ENCODE measurements at places on chromosomes 4 and X.

DNA sequence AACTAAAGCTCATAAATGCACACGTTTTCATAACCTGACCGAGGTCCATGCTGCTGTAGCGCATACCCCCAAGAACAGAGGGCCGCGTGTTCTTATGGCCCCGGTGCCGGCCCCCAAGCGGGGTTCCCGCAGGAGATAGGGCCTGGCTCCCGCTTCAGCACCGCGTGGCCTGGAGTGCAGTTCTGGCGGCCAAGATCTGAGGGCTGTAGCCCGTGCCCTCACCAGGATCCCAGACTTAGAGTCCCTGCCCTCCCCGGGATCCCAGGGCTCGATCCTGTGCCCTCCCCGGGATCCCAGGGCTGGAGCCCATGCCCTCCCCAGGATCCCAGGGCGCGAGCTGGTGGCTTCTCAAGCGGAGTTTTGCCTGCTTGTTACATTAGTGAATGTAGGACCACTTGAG, 1.0 kb upstream of the GRPEL1 start:
- DNase-seq: no peak

GRCh38 chr4:16691450-16691849, 207.0 kb downstream of the LDB2 start:
- no peak for DNase-seq

DNA sequence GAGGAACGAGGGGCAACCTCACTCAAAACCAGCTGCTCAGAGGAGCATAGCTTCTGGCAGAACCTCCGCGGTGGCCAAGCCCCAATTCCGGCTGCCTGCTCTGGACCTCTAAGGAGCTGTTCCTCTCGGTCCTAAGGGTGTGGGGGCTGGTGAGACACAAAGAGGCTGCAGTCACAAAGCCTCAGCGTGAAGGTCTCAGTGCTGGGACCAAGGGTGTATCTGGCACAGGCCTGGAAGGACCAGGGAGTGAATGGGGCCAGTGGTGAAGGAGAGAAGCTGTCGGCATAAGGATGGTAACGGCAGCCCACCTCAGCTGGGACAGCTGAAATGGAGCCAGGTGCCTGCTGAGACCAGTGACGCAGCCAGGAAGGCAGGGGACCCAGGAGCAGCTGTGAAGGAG, 5.3 kb downstream of the PDE6B start:
- no peak for DNase-seq

DNA sequence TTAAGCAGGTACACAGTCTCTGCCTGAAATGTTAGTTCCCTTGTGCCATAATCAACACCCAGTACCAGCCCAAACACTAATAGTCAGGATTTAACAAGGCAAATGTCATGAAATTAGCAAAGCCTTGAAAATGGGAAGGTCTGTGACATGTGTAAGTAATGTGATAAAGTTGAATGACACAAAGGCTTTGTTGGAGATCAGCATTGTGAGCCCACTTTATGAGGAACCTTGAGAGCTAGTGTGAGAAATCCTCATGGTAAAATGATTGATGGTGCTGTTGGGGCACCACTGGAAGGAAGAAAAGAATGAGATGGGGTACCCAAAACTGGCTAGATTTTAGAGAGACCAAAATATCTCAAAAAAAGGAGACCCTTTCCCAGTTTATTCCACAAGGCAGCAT, 3.3 kb upstream of the LIN54 start:
- DNase-seq: no peak

DNA sequence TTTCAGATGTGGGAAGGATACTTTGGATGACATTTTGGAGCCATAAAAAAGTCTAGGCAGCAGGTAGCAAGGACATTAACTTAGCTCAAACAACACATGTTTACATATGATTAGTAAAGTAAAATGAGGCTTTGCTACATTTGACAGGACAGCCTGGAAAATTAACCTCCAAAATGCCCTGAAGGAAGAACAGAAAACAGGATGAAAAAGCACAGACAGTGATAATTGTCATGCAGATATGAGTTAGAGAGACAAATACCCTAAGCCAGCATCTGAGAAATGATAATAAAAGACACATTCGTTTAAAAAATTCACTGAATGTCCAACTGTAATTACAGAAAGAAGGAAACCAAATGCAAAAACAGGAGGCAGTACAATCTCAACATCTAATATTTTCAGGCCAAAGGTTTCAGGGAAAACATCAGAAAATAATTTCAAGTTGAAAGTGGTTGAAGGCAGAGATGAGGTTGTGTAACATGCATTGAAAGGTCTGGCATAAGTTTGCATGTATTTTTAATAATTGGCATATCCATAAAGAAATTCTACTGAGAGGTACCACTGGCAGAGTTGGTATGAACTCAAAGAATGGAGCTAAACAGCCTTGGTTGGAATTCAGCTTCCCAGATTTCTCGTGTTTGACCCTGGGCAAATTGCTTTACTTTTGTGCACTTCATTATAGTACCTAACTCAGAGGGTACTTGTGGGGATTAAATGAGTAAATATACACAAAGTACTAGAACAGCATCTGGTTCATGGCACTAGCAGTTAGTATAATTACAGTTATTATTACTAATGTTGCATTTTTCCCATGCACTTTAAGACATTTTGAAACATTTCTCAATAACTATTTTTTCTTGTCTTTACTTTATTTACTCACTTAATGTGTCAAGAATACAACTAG, 54.4 kb upstream of the MAP9 start:
- no peak for DNase-seq

GRCh38 chrX:22163326-22163725, 109.4 kb upstream of the CBLL2 start:
- DNase-seq: no peak

- DNase-seq: no peak
Observed at GRCh38 chr4:95701500-95702170, 138.3 kb upstream of the PDHA2 start.

- no peak for DNase-seq
Observed at GRCh38 chr4:101286663-101287062, 60.7 kb downstream of the PPP3CA start.

DNA sequence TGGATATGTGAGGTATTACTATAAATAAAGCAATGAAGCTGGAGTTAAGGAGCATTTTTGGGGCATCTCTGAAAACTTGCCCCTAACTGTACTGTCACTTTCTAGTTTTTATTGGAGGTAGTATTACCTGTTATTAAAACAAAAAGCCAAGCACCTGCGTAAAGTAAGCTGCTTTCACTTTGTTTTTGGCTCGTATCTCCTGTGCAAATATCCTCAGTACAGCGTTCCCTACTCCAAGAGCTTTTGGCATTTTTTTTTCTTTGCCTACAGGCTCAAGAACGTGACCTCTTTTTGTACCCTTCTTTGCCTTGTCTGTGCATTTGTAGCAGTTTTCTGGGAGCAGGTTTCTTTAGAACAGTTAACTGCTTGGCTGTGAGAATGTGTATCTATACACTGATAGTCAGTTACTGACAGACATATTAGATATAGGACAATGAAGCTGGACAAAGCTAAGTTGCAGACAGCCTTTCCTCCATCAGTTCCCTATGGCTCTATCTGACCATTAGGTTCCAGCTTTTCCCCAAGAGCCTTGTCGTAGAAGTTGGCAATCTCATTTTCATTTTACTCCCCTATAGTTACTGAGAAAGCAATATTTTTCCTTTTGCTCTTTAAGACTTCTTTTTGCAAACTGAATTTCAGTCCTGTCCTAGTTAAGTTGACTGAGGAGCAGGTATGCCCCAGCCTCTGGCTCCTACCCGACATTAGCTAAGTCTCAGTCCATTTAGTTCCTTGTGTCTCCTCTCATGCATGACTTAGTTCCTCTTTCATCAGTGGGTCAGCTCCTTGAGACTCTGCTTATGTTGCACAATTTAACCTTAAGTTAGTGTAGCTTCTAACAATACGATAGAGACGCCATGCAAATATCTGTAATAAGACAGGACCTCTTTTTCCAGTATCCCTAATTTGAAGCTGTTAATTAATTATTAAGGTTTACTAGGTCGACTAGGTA, 71.5 kb upstream of the HPRT1 start:
- no peak for DNase-seq

DNA sequence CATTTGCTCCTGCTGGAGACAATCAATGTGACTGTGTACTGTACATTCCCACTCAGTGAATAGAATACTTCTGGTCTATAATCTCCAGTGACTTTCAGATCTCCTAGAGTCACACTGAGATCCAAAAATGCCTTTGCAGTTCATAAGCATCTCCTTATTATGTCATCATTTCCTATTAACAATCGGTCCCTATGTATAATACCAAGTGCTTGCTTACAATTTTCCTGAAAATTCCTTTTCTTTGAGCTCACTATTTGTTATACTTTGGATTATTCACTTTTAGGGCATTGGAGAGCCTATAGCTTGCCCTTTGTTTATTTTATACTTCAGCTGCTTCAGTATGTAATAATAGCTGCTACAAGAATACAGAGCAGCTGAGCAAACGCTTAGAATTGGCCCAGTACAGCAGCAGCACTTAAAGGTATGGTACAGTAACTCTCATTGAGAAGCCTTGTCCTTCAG, 313.0 kb downstream of the DCTD start:
- no peak for DNase-seq

DNA sequence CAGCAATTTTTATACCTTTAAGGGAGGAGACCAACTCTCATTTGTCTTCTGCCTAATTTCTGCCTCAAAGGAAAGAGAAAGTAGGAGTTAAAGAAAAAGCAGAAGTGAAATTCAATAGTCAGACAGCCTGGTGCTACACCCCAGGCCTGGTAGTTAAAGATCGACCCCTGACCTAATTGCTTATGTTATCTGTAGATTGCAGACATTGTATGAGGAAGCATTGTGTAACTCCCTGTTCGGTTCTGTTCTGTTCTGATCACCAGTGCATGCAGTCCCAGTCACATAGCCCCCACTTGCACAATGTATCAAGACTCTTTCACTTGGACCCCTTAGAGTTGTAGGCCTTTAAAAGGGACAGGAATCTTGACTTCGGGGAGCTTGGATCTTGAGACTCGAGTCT, 335.9 kb upstream of the AR start:
- no peak for DNase-seq

DNA sequence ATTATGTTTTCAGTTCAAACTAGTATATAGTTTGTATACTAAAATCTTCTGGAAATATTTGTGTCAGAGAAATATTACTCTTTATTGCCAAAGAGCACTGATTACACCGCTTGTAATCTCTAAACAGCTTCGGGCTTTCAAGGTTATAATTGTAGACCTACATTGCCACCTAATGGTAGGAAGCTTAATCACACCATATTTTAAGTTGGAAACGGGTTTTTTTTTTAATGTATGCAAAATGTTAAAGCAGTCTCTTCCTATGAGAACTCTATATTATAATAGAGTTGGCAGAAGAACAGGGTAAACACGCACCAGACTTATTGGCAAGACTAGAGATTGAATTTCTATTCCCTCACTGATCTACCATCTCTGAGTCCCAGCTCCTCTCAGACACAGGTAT, 19.5 kb upstream of the NFXL1 start:
- peak; percentile 36 for DNase-seq

- DNase-seq: no peak
Observed at GRCh38 chr4:187218705-187219245, 495.1 kb upstream of the FAT1 start.

DNA sequence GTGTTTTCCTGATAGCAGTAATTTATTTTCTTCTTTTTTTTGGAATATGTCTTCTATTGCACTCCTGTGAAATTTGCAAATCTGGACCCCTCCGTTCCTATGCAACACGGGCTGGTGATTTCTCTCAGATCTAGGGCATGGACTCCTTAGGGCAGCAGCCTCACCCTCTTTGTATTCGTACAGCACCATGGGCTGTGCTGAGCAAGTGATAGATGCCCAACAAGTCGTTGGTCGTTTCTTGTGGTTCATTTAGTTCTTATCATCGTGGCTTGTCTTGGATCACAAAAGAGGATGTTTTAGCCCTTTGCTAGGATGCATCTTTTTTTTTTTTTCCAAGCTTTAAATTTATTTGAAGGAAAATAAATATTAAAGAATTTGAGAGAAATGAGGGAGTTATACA, 82.1 kb downstream of the ARHGAP10 start:
- DNase-seq: no peak

GRCh38 chr4:38920677-38921076, 53.1 kb downstream of the FAM114A1 start:
- DNase-seq: no peak

GRCh38 chr4:8541981-8542715, 38.0 kb upstream of the GPR78 start:
- DNase-seq: no peak

DNA sequence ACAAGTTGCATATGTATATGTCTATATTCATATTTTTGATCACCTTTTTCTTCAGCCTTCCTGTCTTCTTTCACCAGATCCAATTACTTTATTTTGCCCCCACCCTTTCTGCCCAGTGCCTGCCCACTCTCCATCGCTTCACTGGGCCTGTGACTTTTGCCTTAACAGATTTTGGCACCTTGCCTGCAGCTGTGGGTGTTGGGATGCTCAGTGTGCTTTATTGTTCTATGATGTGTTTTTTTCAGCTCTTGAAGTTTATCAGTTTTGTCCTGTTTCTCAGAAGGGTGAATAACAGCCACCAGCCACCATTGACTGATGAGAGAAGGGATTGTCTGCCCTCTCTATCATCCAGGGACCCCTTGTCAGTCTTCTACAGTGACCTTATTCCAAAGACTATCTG, 77.2 kb upstream of the GALNT7 start:
- no peak for DNase-seq

GRCh38 chr4:151035328-151035727, 20.2 kb upstream of the LRBA start:
- no peak for DNase-seq

DNA sequence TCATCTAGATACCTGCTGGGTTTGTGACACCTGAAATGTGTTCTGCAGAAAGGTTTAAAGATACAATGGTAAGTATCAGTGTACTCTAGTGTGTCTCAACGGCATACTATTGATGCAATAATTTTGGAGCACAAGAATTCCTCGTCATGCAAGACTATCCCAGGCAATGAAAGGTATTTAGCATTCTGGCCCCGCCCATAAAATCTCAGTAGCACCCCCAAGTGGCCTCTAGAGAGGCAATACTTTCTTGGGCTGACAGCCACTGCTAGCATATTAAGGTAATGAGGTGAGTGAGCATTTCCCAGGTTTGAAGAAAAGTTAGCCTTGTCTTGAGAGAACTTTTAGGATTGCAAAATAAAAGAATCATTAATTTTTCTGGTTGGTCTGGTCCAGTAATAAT, 24.0 kb downstream of the TAB3 start:
- no peak for DNase-seq

- no peak for DNase-seq
Observed at GRCh38 chr4:145132511-145133098, 34.5 kb downstream of the ABCE1 start.

- DNase-seq: no peak
Observed at GRCh38 chr4:83660578-83660977, 124.7 kb downstream of the GPAT3 start.

GRCh38 chrX:93760163-93760562, 86.2 kb downstream of the FAM133A start:
- DNase-seq: no peak

DNA sequence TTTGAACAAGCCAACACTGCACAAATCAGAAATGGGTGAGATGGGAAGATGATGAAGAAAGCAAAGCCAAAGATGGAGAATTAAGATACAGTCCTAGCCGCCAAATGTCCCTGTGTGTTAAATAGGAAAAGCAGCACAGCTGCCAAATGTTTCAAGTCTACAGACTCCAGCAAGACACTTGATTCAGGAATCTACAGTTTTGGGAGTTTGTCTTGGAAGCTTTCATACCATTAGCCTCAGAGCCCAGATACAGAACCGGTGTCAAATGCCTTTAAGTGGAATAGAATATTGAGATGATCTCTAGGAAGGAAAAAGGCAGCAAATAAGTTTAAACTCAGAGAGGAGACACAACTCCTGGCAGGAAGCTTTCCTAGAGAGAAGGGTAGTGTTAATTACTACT, 30.3 kb downstream of the OPHN1 start:
- no peak for DNase-seq

All from LoVo (cell line).